ENCODE measurements at places on chromosomes 3 and 15.

- no peak for DNase-seq
- no peak overlapping the region for H3K4me3 ChIP-seq
- no peaks in the 10 kb centered on the region for H3K4me1 ChIP-seq
- H3K27ac ChIP-seq: no peak overlapping the region
Observed at GRCh38 chr3:171757361-171758034, 52.8 kb downstream of the PLD1 start.

DNA sequence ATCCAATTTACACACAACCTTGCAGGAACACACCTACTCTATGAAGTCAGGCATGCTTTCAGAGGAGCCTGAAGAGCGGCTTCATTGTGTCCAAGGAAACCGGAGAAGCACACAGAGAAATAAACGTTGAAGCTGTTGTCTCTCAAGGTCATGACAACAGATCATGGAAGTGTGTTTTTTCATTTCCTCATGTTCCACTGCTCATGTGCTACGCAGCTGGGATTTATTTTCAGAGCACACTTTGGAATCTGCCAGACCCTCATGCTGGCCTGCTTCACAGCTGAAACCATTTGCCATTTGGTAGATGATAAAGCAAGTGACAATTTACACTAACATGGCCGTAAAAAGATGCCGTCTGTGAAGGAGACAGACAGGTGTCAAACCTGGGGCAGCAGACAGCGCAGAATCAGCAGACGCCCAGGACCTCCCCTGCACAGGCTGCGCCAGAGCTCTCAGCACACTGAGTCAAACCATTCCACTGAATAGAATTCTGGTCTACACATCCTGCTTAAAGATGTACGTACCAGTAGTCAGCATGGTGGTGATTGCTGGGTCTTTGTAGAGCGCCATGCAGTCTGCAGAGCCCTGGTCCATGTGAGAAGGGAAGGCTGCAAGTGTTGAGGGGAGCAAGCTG lies 99.3 kb downstream of the ARNT2 start:
- no peaks in the 10 kb centered on the region for H3K36me3 ChIP-seq
- no peak overlapping the region for H3K4me3 ChIP-seq
- no peaks in the 10 kb centered on the region for H3K27me3 ChIP-seq
- H3K27ac ChIP-seq: peak overlapping the region; percentile 36

DNA sequence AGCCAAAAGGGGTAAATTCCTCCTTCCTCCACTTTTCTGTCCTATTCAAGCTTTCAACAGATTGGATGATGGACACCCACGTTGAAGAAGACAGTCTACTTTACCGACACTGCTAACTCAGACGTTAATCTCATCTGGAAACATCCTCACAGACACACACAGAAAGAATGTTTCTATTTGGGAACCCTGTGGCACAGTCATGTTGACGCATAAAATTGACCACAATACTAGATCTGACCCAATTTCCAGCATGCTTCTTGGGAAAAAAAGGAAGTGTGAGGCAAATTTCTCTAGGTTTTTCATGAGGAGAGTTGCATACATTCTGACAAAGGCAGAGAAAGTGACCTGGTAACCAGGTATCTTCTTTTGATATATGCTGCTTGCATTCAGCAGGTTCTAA lies 594.1 kb downstream of the FGF12 start:
- H3K4me3 ChIP-seq: no peak overlapping the region
- DNase-seq: no peak
- no peaks in the 10 kb centered on the region for H3K4me1 ChIP-seq
- H3K27me3 ChIP-seq: no peaks in the 10 kb centered on the region
- H3K36me3 ChIP-seq: no peaks in the 10 kb centered on the region
- H3K27ac ChIP-seq: no peak overlapping the region

GRCh38 chr3:28799084-28799483 lies 450.5 kb upstream of the AZI2 start:
- H3K36me3 ChIP-seq: no peaks in the 10 kb centered on the region
- H3K27ac ChIP-seq: no peak overlapping the region
- H3K4me1 ChIP-seq: no peaks in the 10 kb centered on the region
- peak; percentile 59 for DNase-seq
- no peaks in the 10 kb centered on the region for H3K27me3 ChIP-seq

DNA sequence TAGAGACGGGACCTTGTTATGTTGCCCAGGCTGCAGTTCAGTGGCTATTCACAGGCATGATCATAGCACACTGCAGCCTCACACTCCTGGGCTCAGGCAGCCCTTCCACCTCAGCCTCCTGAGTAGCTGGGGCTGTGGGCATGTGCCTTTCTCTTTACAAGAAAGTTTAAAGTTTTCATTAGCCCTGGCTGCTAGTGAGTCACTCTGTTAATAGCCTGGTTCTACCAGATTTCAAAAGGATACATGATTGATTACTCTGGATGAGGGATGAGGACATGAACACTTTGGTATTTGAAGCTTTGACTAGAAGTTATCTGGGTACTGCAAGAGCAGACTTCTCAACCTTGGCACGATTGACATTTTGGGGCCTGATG lies 95.1 kb downstream of the DHX36 start:
- no peaks in the 10 kb centered on the region for H3K27me3 ChIP-seq
- no peak for DNase-seq
- H3K27ac ChIP-seq: no peak overlapping the region

GRCh38 chr3:41195946-41196345 lies 3.4 kb upstream of the CTNNB1 start:
- no peak for DNase-seq
- no peaks in the 10 kb centered on the region for H3K36me3 ChIP-seq
- H3K27me3 ChIP-seq: no peaks in the 10 kb centered on the region
- H3K4me1 ChIP-seq: peaks cover 2% of the 10 kb centered on the region

GRCh38 chr15:90659481-90659880 lies 57.7 kb upstream of the BLM start:
- peaks cover 9% of the 10 kb centered on the region for H3K4me1 ChIP-seq
- no peak overlapping the region for H3K27ac ChIP-seq
- DNase-seq: no peak
- no peak overlapping the region for H3K4me3 ChIP-seq
- H3K27me3 ChIP-seq: no peaks in the 10 kb centered on the region
- no peaks in the 10 kb centered on the region for H3K36me3 ChIP-seq

DNA sequence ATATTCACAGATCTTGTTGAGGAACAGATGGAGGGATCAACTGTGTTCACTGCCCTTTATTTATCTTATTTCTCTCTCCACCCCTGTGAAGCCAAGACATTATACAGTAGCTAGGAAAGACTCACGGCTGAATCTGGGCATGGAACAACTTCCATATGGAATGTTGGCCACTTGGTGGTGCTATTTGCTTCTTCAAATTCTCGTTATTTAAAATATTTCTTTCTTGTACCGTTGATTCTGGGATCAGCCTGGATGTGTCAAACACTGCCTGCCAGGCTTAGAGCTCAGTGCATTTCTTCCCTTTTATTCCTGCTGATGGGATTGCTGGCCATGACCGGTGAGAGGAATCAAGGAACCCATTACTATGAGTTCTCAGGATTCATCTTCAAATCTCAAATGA lies 17.5 kb upstream of the GASK1A start:
- H3K4me3 ChIP-seq: no peak overlapping the region
- H3K27me3 ChIP-seq: no peaks in the 10 kb centered on the region
- no peaks in the 10 kb centered on the region for H3K4me1 ChIP-seq
- H3K27ac ChIP-seq: no peak overlapping the region
- no peaks in the 10 kb centered on the region for H3K36me3 ChIP-seq

GRCh38 chr3:70531063-70531657 lies 218.7 kb upstream of the MDFIC2 start:
- no peaks in the 10 kb centered on the region for H3K36me3 ChIP-seq
- no peak overlapping the region for H3K27ac ChIP-seq
- peaks cover 3% of the 10 kb centered on the region for H3K4me1 ChIP-seq
- H3K4me3 ChIP-seq: no peak overlapping the region

DNA sequence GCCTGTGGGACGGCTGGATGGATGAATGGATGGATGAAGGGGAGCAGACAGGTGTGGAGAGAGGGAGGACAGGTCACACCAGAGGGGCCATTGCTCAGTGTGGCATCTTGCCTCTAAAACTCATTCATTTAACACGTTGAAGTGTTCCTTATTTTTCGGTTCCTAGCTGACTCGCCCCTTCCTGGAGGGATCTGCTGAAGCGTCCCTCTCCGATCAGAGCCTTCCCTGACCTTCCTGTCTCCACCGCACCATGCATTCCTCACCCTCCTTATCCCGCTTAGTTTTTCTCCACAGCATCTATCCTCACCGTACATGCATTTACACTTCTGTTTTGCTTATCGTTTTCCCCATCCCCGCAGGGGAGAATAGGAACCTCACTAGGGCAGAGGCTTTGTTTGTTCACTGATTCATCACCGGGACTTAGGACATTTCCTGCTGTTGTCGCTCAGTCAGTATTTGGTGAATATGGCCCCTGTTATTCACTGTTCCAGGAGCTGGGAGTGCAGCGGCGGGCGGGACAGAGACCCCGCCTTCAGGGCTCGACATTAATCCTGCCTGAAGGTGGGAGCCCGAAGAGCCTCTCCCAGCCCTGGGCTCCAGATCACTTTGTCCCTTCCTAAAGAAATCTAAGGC lies 32.0 kb downstream of the FOXL2 start:
- H3K36me3 ChIP-seq: no peaks in the 10 kb centered on the region
- DNase-seq: peak; percentile 84
- peaks cover 2% of the 10 kb centered on the region for H3K4me1 ChIP-seq
- H3K27me3 ChIP-seq: no peaks in the 10 kb centered on the region
- H3K27ac ChIP-seq: peak overlapping the region; percentile 64

- DNase-seq: no peak
- no peaks in the 10 kb centered on the region for H3K27me3 ChIP-seq
- no peaks in the 10 kb centered on the region for H3K36me3 ChIP-seq
- no peak overlapping the region for H3K27ac ChIP-seq
Observed at GRCh38 chr15:85389772-85390171, 9.4 kb downstream of the AKAP13 start.

- H3K4me3 ChIP-seq: peak overlapping the region; percentile 33
- peak; percentile 62 for DNase-seq
- no peaks in the 10 kb centered on the region for H3K36me3 ChIP-seq
- no peak overlapping the region for H3K27ac ChIP-seq
Observed at GRCh38 chr15:94231723-94232468, 535 bp downstream of the MCTP2 start.

DNA sequence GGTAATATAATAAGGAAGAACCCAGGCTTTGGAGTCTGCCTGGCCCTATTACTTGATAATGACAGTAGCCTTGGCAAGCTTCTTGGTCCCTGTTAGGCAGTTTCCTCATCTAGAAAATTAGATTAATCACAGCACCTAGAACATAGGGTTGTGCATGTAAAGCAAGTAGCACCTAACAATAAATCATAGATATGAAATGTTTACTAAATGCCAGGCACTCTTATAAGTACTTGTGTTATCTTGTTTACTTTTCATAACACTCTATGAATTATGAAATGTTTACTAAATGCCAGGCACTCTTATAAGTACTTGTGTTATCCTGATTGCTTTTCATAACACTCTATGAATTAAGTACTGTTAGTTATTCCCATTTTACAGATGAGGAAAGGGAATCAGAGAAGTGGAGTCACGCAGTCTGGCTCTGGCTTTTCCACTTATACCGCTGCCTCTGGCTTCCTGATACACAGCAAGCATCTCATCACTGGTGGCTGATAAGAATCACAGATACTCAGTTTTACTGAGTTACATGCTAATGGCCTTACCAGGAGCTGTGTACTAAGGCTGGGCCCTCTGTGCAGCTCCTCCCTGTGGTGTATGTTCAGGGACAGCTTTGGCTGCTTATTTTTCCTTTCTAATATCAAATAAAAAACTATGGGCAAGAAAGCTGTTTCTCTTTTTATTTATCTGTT lies 123.4 kb downstream of the FEZF2 start:
- no peak overlapping the region for H3K27ac ChIP-seq
- H3K36me3 ChIP-seq: no peaks in the 10 kb centered on the region
- no peaks in the 10 kb centered on the region for H3K27me3 ChIP-seq

DNA sequence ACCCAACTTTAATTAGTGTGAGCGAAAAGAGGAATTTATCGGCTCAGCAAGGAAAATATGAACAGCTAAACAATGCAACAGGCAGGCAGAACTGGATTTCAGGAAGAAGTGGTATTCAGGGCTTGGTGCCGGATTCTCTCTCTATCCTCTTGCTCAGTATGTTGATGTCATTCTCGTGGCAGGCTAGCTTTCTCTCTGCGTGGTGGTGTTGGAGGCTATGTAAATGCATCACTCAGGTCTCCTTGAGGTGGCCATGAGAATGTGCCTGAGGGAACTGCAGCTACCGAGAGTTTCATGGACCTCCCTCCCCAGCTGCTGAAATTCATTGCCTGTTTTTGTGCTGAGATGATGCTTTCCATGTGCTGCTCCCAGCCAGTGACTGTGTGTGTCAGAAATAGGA lies 18.3 kb upstream of the SYN2 start:
- H3K27ac ChIP-seq: no peak overlapping the region
- peak; percentile 7 for DNase-seq
- no peaks in the 10 kb centered on the region for H3K4me1 ChIP-seq
- H3K27me3 ChIP-seq: no peaks in the 10 kb centered on the region
- H3K36me3 ChIP-seq: no peaks in the 10 kb centered on the region

GRCh38 chr3:150409512-150410310 lies 1.6 kb downstream of the TSC22D2 start:
- peak overlapping the region; percentile 80 for H3K4me3 ChIP-seq
- peaks cover 2% of the 10 kb centered on the region for H3K4me1 ChIP-seq
- H3K27ac ChIP-seq: peak overlapping the region; percentile 100
- H3K36me3 ChIP-seq: no peaks in the 10 kb centered on the region
- no peaks in the 10 kb centered on the region for H3K27me3 ChIP-seq

DNA sequence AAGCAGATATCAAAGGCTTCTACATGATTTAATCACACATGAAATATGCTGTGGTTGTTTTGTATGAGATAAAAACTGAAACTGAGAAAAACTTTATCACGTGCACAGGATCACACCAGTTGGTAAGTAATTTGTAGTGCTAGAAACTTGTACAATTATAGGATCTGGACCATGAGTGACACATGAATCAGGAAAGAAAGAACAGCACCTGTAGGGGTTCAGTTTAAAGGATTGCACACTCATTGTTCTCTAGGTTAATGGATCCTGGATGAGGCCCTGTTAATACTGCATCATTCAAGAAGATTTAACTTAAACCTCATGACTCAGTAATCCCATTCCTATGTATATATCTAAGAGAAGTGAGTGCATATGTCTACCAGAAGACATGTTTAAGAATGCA lies 87.9 kb downstream of the STT3B start:
- no peak overlapping the region for H3K27ac ChIP-seq
- H3K4me3 ChIP-seq: no peak overlapping the region
- H3K27me3 ChIP-seq: no peaks in the 10 kb centered on the region
- no peaks in the 10 kb centered on the region for H3K4me1 ChIP-seq
- no peak for DNase-seq

GRCh38 chr15:67059127-67059553 lies 6.3 kb upstream of the SMAD3 start:
- H3K4me1 ChIP-seq: peaks cover 4% of the 10 kb centered on the region
- no peak for DNase-seq
- peaks cover 4% of the 10 kb centered on the region for H3K27me3 ChIP-seq
- no peaks in the 10 kb centered on the region for H3K36me3 ChIP-seq
- H3K4me3 ChIP-seq: no peak overlapping the region

GRCh38 chr15:47983533-47983932 lies 137.3 kb upstream of the SLC24A5 start:
- no peaks in the 10 kb centered on the region for H3K36me3 ChIP-seq
- H3K27ac ChIP-seq: no peak overlapping the region
- H3K27me3 ChIP-seq: no peaks in the 10 kb centered on the region
- H3K4me3 ChIP-seq: no peak overlapping the region
- DNase-seq: no peak

GRCh38 chr15:77722759-77723460 lies 90.2 kb upstream of the LINGO1 start:
- no peaks in the 10 kb centered on the region for H3K36me3 ChIP-seq
- H3K27ac ChIP-seq: no peak overlapping the region
- H3K4me3 ChIP-seq: no peak overlapping the region
- no peaks in the 10 kb centered on the region for H3K4me1 ChIP-seq
- peak; percentile 53 for DNase-seq
